ENCODE measurements at places on chromosomes 12 and 14.

DNA sequence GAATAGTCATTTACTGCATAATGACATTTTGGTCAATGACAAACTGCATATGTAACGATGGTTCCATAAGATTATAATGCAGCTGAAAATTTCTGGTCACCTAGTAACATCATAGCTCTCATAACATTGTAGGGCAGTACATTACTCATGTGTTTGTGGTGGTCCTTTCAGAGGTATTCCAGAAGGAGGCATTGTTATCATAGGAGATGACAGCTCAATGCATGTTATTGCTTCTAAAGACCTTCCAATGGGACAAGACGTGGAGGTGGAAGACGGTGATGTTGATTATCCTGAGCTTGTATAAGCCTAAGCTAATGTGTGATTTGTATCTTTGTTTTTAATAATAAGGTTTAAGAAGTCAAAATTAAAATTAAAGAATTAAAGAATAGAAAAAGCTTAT lies 43.8 kb upstream of the TSPAN11 start:
- DNase-seq, result no peak

DNA sequence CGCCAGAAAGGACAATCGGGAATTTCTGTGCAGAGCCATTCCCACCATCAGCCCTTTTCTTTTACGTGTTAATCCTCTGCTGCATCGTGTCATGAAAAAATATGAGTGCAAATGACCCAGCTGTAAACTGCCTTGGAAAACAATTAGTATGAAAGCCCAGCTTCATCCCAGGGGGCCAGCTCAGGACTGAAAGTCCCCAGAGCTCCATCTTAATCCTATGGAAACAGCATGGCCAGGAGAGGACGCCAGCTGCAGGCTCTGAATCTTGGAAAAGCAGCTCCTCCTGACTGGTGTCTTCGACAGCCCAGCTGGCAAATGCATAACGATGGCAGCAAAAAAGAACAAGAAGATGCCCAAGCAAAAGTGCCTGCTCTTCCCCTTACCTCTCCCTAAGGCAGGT lies 191.5 kb downstream of the NTF3 start:
- DNase-seq, result no peak

DNA sequence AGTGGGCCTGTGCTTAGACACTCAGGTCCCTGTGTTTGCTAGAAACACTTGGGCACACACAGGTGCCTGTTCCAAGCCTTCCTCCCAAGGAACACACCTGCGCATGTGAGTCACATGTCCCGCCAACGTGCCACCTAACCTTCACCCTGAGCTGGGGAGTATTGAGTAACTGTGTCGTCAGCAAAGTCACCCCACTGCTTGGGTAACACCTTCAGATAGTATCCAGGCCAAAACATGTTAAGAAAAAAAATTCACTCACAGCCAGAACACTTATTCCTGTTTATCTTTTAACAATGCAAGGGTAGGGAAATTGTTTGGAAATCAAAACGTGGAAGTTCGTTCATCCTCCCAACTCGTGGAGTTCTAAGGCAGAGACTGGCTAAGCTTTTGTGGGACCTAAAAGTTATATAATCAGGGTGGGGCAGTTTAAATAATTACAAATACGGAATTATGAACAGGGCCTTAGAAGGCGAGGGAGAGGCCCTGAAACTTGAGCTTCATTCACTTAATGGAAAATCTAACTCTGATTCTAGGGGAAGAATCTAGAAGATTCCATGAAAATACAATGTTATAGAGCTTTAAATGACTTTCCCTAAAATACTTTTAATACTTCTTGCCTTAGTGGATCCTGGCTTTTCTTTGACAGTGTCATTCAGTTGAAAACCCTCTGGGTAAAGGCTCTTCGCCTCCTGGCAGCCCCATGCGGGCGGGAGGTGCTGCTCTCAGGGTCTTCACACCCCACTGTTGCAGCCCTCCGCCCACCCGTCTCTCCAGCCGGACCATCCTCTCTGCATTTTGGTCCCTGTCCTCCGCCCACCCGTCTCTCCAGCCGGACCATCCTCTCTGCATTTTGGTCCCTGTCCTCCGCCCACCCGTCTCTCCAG lies 30.3 kb upstream of the ADIPOR2 start:
- DNase-seq, result no peak

- no peak for DNase-seq
These were observed 384.5 kb upstream of the CCDC196 start for GRCh38 chr14:66101662-66102061.

- DNase-seq, result no peak
These were observed 119.3 kb upstream of the MDM1 start for GRCh38 chr12:68451261-68452077.

DNA sequence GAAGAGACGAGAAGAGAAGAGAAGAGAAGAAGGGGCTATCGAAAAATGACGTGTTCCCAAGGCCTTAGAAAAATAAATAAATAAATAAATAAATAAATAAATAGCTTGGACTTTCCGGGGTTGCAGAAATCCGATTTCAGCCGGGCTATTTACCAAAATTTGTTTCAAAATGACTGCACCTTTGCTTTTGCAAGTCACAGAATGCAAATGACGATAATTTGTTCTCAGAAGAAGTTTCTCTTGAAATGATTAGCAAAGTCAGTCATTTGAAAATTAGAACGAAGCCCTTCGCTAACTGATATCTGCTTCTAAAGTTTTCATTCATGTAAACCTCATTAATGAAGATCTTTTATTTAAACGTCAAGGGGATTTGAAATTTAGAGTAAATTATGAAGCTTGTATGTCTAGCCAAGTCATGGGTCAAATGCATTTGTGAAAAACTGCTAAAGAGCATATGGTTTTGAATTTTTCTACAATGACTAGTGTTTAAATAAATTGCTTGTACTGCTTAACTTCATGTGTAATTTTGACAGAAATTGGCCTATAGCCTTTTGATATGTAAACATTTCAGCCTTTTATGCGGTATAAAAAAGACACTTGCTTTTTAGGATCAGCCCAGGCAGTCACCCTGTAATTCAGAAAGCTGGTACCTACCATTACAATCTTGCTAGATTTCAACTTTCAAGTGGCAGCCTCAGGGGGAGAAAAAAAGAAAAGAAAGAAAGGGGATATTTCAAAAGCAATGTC lies 4.6 kb upstream of the GSC start:
- no peak for DNase-seq

GRCh38 chr12:50127546-50127945 lies 15.5 kb downstream of the COX14 start:
- no peak for DNase-seq

DNA sequence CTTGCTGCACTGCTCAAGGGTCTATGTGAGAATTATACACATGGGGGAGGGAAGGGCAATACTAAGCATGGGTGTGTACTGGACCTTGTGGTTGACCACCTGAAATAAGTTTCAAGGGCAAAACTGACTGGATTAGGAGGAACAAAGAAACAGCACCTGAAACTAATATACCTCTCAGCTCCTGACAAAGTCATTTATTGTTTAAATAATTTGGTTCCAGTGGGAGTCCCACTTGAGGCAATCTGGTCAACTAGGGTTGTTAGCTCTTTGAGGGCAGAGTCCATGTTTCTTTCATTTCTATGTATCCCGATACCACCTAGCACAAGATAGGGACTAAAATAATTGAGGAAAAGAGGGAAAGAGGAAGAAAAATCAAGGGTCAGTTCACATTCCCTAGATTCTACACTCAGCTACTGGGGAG lies 45.5 kb downstream of the STXBP6 start:
- no peak for DNase-seq

Data from brain pericyte (primary cell).